NCI-H69 (cell line): ENCODE measurements at places on chromosomes 16 and 17.

DNA sequence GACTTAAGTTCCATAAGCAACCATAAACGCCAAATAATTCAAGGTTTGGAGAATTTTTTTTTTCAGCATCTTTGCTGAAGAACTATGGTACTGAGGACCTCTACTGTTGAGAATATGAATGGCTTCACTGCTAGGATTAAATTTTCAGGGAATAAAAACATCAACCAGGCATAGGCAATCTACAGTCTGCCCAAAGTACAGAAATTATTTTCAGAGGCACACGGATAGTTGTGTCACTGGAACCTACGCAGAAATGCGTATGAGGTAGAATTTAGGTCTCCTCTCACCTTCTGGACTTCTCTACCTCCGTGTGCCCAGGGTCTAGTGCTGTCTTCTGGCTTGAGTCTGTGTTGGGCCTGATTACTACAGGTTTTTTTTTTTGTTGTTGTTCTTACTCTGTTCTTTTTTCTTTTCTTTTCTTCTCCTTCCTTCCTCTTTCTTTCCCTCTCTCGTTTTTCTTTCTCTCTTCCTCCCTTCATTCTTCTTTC, 39.7 kb downstream of the NACA2 start:
- peak; percentile 81 for DNase-seq

DNA sequence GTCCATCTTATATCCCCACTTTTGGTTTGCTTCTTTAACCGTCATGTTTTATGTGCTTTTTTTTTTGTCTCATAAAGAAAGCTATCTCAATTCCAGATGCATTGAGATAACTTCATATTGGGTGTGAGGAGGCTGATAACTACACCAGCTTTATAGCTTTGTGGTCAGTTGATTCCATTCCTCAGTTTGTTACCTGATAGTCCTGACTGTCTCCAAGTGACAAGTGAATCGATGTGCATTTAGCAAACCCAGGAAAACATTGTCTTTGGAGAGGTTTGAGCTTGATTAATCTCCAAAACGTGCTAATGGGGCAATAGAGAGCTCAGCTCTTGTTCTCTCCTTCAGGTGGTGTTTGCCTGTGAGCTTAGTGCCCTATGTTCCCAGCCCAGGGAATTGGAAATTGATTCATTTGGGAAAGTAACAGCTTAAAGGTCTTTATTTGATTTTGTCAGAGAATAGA, 22.7 kb downstream of the HS3ST3B1 start:
- peak; percentile 57 for DNase-seq

GRCh38 chr16:89164436-89164835, 7.1 kb upstream of the CDH15 start:
- DNase-seq = no peak

- no peak for DNase-seq
Observed at GRCh38 chr17:39222151-39222550, 3.6 kb downstream of the STAC2 start.

DNA sequence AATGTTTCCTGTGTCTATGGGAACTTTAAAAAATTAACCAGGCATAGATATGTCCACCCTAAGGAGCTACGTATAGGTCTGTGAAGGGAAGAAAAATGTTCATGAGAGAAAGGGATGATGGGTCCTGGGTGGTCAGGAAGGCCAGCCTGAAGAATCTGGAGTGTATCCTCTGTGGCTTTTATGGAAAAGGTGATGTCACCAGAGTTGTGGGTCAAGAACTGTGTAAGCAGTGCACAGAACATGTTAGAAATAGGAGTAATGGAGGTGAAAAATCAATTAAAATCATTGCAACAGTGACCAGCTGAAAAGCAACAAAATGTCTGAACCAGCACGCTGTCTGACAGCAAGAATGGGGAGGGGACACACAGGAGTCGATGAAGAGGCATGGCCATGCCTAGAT, 68.5 kb downstream of the USP31 start:
- no peak for DNase-seq

- peak; percentile 60 for DNase-seq
Observed at GRCh38 chr16:68446681-68447652, 1.3 kb downstream of the SMPD3 start.

DNA sequence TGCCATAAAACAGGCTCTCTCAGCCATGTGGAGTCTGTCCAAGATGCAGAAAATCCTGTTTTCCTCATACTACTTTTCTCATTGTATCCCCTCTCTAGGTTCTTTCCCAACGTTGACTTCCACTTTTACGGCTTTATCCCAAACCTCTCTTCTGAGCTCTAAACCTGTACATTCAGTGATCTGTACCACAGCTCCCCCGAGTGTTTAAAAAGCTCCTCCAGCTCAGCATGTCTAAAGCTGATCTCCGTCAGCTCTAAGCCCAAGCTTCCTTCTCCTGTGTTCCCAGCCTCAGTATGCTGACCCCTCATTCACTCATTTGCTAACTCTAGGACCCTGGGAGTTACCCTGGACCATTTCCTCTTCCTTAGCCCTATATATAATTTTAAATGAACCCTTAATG, 144.6 kb downstream of the DNAH9 start:
- no peak for DNase-seq

GRCh38 chr17:50865060-50865867, 890 bp downstream of the TOB1 start:
- DNase-seq = peak; percentile 82

DNA sequence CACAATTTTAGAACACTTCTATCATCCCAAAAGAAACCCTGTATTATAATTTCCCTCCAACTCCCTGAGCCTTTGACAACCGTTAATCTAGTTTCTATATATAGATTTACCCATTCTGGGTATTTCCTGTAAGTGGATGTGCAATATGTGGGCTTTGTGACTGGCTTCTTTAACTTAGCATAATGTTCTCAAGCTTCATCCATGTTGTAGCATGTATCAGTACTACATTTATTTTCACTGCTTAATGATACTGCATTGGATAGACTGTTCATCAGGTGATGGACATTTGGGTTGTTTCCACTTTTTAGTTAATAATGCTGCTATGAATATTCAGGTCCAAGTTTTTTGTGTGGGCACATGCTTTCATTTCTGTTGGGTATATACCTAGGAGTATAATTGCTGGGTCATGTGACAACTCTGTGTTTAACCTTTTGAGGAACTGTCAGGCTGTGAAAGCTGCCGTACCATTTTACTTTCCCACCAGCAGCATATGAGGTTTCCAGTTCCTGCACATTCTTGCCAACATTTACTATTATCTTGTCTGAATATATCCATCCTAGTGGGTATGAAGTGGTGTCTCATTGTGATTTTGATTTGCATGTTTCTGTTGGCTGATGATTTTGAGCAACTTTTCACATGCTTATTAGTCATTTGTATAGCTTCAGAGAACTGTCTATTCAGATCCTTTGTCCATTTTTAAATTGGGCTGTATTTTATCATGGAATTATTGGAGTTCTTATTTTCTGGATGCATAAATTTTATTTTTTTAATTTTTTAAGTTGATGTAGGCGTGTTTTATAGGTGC, 16.4 kb downstream of the REXO5 start:
- DNase-seq = no peak

DNA sequence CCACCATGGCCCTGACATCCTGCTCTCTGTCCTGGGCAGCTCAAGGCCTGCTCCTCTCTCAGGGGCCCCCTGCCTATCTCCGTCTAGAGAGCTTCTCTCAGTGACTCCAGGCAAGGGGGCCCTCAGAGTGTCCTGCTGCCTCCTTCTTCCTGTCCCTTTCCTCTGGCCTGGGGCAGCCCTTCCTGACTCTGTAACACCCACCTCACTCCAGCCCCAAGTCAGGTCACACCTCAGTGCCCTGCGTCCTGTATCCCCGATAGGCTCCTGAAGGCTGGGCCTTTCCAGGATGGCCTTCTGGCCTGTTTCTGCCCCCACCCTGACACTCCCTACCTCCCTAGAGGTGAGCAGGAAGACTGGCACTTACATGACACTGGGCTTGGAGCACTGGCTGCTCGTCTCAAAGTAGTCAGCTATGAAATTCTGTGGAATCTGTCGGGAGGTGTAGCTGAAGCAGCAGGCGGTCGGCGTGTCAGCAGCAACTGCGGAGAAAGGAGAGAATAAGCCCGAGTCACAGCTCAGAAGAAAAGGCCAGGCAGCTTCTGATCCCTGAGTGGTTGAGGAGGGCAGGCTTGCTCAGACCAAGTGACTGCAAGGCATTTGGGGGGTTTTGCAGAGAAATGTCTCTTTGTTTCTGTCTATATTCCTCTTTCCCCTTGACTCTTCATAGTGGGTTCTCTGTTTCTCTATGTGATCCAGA, 976 bp downstream of the CCL3L1 start:
- no peak for DNase-seq

- DNase-seq = no peak
Observed at GRCh38 chr16:53904533-53904932, 200.6 kb downstream of the FTO start.

GRCh38 chr16:626787-627453, 3.9 kb upstream of the WFIKKN1 start:
- DNase-seq = no peak

DNA sequence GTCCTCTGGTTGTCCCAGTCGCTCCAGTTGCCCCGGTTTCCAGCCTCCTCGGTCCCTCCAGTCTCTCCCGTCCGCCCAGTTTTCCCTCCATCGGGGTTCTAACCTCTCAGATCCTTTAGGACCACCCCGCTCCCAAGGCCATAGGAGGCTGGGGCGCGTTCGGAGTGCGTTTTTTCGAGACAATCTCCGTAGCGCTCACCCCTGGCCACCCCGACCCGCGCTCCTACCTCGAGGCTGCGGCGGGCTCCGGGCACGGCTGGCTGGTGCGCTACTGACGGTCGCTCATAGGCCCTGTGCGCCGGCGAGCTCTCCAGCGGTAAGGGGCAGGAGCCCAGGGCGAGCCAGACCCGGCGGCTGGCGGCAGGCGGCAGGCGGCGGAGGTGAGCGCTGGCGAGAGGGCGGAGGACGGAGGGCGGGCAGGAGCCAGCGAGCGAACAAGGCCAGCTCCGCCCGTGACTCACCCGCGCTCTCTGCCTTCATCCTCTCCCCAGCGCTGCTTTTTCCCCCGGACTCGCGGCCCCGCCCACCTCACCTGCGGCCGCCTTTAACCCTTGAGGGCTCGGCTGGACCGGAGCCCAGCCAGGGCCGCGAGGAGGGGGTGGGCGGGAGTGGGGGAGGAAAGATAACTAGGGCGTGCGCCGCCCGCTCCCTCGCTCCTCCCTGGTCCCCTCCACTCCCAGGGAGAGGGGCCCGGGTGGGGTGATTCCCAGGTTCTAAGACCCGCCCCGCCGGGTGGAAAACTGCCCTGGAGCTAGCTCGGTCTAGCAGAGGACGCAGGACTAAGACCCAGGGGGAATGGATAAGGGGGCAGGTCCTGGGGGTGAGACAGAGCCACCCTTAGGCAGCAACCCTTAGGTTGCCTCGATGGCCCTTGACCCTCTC, at the start of gene SP6:
Gene SP6 (minus strand): TSS at position 472 of the 882 bp plus-strand sequence. CDS start 2,734 bp downstream, outside the sequence.
- peak; percentile 93 for DNase-seq

DNA sequence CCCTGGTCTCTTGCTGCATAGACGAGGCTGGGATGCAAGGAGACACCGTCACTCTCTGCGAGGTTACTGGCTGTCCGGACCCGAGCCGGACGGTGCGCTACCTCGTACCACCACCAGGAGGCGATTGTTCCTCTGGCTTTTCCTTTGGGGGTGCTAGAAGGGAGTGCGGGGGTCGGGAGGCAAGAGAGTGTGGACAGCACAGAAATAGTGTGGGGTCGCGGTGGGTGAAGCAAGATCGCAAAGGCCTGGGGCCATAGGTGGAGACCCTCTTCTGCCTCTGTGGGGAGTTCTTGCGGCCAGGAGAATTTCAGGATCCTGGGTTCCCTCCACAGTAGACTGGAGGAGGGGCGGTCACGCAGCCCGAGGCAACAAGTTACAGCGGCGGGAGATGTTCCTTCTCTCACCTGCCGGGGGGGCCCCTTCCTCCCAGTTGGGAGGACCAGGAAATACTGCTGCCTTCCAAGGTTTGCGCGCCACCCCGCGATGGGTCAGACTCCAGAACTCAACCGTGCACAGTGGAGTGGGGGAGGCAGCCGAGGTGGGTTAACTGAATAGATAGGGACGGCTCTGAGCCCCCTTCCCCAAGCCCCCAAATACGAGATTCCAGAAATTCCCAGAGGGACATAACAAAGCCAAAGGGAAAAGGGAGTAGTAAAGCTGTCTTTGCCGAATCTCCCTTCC, 6.9 kb downstream of the PHOSPHO1 start:
- DNase-seq = peak; percentile 57

GRCh38 chr17:41178341-41178740, 320 bp upstream of the KRTAP4-2 start:
- DNase-seq = no peak

DNA sequence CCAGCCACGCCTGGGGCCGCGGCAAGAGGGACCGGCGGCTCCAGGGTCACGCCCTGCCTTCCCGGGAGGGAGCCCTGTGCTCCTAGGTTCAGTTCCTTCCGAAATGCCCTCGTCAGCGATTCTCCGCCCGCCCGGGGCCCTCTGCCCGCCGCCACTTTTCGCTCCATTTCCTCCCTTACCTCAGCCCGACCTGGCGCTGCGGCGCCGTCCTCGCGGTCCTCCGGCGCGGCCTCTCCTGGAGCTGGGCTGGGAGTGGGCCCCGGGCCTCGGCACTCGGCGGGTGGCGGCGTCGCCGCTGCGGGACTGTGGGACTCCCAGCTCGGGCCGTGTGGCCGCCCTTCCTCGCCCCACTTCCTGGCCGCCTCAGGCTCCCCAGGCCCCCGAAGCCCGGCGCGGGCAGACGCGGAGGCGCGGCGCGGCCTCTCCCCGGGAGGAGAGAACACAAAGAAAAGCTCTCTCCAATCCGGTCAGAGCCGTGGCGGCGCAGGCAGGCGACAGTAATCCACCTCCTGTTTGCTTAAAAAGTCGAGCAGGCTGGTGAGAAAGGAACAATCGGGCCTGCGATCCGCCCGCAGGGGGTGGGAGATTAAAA, 1.6 kb downstream of the BAHCC1 start:
- DNase-seq = peak; percentile 87

DNA sequence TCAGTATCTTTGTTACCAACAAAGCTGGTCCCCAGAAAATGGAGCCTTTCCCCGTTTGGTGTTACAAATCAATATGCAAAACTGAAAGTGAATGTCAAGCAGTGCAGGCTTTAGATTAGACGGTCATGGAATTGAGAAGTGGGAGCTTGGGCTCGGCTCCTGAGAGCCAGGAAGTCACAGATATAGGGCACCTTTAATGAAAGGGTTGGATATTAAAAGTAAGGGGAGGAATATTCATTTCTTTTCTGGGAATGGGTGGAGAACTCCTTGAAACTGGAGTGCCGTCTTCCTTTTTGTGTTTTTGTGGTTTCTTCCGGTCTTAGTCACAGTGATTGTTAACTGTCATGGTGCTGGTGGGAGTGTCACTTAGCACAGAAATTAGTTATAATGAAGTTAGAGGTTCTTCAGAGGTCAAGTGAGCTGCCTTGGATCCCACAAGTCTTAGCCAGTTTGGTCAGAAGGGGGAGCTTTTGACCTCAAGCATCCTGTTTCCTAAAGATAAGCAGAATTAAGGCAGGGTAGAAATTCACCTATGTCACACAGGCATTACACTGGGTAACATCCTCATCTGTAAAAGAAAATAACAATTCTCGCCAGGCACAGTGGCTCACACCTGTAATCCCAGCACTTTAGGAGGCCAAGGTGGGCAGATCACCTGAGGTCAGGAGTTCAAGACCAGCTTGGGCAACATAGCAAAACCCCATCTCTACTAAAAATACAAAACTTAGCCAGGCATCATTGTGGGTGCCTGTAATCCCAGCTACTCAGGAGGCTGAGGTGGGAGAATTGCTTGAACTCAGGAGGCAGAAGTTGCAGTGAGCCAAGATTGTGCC, 9.6 kb upstream of the EIF1 start:
- no peak for DNase-seq
